Activated B cell treated with CpG ODN at 0.5 μM for 24 hours (primary cell): ENCODE measurements at places on chromosomes 7 and 10. TPM values are rescaled to one million over a fixed set of nuclear protein-coding genes. Genes with fewer than 3 reads are reported as not detected.

The PANK1 gene
- total RNA-seq, result 1.8 and 1.9 TPM in 2 replicates

The GRID1 gene
- not detected in 2 replicates for total RNA-seq

The SUPV3L1 gene
- 38.7 and 49.1 TPM in 2 replicates for total RNA-seq

The FAM20C gene
- total RNA-seq, result 0.11 and 0.20 TPM in 2 replicates

DNA sequence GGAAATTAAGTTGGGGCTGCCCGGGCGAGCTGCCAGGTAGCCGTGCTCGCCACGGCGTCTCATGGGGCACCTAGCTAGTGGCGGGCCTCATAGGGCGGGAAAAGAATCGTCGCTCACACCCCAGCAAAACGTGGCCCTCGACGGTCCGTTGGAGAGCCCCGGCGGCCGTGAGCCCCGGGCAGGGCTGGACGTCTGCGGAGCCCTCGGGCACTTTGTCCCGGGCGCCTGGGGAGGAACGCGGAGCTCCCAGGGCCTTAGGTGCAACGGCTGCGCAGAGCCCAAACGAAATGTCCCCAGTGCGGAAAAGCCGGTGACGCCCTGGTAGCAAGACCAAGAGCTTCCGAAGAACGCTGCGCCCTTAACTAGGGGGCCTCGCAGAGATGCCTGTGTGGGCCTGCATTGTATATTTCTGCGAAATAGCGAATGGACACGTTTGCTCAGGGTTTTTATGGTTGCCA is 866 bp upstream of the SFMBT2 start:
- DNase-seq, result peak; percentile 43

GRCh38 chr10:70440296-70441160 is 953 bp downstream of the NODAL start:
- DNase-seq, result no peak

DNA sequence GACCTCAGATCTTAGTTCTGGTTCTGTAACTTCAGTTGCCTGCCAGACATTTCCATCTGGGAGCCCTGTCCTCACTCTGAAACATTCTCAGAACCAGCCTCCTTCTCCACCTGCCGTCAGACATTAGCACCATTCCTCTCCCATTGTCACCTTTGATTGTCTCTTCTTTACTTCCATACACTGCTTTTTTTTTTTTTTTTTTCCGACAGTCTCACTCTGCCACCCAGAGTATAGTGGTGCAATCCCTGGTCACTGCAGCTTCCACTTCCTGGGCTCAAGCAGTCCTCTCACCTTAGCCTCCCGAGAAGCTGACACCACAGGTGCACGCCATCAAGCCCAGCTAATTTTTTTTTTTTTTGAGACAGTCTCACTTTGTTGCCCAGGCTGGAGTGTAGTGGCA is 21.1 kb upstream of the HIPK2 start:
- no peak for DNase-seq

DNA sequence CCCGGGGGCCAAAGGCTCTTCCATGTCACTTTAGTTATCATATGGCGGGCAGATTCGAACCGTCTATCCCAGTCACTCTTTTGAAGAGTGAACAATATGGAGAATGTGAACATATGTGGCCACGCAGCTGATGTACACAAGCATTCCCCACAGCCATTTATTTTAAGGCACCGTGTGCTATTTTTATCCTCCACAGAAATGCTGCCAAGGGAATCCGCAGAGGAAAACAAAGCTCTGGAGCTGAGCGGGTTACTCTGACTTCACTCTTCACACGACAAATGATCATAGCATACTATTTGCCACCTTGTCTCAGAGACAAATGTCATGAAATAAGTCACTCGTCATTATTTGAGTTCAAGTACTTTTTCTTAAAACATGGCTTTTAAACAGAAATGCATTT is 100.3 kb downstream of the CTBP2 start:
- DNase-seq, result no peak

DNA sequence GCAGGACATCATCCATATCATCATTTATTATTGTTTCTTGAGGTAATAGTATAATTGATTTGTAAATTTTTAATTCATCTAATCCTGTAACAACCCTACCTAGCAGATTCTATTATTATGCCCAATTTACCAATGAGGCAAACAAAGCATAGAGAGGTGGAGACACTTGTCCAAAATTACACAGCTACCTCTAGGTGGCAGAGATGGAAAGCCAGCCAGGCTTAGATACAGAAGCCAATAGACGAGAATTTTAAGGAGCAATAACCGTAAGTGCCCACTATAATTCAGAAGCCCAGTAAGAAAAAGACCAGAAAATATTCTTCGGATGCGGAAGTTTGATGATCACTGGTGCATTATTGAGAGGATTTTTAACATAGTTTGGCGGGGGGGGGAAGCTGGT is 54.0 kb downstream of the ANK3 start:
- no peak for DNase-seq

DNA sequence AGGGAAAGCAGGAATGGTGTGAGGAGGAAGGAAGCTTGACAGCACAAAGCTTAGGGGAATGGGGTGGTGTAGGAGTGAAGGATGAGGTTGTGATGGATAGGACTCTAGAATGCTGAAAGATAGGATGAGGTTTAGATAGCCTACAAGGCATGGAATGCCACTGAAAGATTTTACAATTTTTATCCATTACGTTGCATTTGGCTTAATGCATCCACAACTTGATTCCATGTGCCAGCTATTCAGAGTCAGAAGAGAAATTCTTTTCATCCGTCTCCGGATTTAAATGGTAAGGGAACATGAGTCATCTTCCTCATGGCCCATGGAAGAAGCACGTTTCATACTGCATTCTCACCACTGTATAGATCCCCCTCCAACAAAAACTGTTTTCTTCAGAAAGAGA is 212.4 kb upstream of the BMPER start:
- no peak for DNase-seq

- DNase-seq, result no peak
Measured at GRCh38 chr7:91276909-91277308, 12.7 kb downstream of the FZD1 start.

DNA sequence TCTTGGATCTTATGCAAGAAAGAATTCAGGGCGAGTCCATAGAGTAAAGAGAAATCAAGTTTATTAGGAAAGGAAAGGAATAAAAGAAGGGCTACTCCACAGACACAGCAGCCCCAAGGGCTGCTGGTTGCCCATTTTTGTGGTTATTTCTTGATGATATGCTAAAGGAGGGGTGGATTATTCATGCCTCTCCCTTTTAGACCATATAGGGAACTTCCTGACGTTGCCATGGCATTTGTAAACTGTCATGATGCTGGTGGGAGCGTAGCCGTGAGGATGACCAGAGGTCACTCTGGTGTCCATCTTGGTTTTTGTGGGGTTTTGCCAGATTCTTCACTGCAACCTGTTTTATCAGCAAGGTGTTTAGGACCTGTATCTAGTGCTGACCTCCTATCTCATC is 115.4 kb upstream of the CARD11 start:
- no peak for DNase-seq
